ENCODE measurements at places on chromosomes 5 and 9.

GRCh38 chr9:27599870-27600238 is 26.6 kb upstream of the C9orf72 start:
- no peak for DNase-seq

- no peak for DNase-seq
Observed at GRCh38 chr9:94199776-94200175, 59.3 kb upstream of the ZNF169 start.

GRCh38 chr5:32505756-32506155 is 61.2 kb upstream of the ZFR start:
- no peak for DNase-seq

DNA sequence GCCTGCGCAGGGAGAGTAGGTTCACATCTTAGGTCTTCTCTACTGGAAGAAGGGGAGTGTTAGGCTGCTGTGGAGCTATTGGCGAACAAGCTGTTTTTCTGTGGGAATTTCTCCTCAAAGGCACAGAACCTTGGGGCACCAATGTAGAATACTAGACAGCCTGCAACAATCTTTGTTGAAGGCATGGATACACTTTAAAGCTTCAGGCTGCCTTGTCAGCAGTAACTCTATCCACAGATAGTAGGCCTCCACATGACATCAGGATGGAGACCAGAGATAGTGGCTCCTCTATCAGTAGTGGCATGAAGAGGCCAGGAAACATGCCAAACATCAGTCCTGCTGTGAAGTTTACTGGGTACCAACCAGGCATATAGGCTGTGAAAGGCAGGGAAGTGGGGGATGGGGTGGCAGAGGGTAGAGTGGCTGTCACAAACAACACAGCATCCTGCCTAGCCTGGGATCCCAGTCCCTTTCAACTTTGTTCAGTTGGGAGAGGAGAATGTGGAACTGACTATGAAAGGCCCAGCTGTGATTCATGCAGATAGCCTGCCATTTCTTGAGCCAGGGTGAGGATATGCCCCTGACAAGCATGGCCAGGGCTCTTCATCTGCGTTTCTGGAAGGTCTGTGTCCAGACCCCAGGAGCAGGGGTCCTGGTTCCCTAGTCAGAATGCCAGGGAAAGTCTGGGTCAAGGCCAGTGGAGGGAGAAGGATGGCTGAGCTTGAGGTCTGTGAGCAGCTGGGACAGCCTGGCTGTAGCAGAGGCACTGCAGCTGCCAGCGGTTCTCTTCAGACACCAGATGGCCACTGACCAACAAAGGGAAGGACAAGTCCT is 1.0 kb upstream of the HK3 start:
- no peak for DNase-seq

- DNase-seq, result no peak
Observed at GRCh38 chr9:21751998-21752397, 50.4 kb upstream of the MTAP start.

DNA sequence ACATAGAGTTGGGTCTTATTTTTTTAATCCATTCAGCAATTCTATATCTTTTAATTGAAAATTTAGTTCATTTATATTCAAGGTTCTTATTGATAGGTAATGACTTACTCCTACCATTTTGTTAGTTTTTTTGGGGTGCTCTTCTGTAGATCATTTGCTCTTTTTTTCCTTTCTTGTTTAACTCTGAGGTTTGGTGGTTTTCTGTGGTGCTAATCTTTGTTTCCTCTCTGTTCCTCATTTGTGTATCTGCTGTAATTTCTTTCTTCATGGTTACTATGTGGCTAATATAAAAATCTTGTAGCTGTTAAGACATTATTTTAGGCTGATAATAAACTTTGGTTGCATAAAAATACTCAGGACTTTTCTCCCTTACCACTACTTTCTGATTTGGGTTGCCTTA is 181.6 kb upstream of the DMRTA1 start:
- no peak for DNase-seq
